ENCODE measurements at places on chromosomes 3 and 15. TPM values are rescaled to one million over a fixed set of nuclear protein-coding genes. Genes with fewer than 3 reads are reported as not detected.
A peak's percentile ranks its signal among the peaks of the same experiment; 100 is the strongest.

GRCh38 chr15:98935736-98936135, 71.9 kb downstream of the PGPEP1L start:
- no peak for DNase-seq

The HDGFL3 gene
- 88.2 TPM for polyA plus RNA-seq

The SLC12A1 gene
- 470 TPM for polyA plus RNA-seq

GRCh38 chr3:189995129-189995528, 125.6 kb downstream of the P3H2 start:
- DNase-seq, result no peak

- DNase-seq, result no peak
Measured at GRCh38 chr3:17674082-17674686, 68.2 kb downstream of the TBC1D5 start.

DNA sequence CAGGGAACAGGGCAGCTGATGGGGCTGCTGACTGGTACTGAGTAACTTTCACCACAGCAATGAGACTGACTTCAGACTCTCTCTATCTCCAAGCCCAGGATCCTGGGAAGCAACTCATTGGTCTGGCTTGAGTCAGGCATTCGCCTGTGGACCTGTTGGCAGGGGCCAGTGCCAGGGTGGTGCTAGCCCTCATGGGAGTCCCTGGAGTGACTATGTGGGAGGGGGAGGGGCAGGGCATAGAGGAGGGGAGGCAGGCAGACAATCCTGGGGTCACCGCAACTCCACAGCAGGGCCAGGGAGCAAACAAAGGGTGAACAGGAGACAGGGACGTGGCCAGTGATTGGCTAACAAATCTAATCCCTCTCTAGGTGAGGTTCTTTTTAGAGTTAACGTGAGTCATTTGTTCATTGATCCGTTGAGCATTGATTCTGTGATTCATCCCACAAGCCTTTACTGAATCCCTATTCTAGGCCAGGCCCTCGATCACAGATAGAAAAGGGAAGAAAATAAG, 71.8 kb downstream of the CEMIP start:
- no peak for DNase-seq

DNA sequence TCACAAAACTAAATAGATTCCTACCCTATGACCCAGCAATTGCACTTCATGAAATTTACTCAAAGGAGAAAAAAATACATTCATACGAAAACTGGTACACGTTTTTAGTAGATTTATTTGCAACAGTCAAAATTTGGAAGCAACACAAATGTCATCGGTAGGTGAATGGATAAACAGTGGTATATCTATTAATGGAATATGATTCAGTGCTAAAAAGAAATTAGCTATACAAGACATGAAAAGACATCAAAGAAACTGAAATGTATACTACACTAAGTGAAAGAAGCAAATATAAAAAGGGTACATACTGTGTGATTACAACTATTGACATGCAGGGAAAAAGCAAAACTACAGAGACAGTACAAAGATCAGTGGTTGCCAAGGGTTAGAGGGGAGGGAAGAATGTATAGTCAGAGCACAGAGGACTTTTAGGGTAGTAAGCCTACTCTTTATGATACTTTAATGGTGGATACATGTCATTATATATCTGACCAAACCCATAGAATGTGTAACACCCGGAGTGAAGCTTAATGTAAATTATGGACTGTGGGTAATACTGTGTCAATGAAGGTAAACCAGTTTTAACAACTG, 31.6 kb downstream of the RFX7 start:
- no peak for DNase-seq

- DNase-seq, result no peak
Measured at GRCh38 chr3:183904833-183905780, 20.4 kb upstream of the PARL start.

GRCh38 chr3:101806491-101806890, 27.5 kb downstream of the NXPE3 start:
- no peak for DNase-seq

DNA sequence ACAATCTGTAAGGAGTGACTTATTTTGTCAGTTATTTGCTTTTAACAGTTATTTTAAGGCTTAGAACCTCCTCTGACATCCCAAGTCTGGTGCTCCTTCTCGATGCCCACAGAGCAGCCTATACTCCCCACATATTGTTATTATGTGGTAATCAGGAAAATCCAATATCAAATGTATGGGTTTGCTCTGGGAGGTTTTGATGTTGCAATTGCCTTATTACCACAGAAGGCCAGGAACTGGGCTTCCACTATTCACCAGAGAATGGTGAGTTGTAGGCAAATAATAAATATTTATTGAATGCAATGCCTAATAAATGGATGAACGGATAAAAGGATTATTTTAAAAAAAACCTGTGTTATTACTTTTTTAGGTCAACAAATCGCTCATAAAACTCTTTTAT, 12.2 kb downstream of the NEK10 start:
- no peak for DNase-seq

DNA sequence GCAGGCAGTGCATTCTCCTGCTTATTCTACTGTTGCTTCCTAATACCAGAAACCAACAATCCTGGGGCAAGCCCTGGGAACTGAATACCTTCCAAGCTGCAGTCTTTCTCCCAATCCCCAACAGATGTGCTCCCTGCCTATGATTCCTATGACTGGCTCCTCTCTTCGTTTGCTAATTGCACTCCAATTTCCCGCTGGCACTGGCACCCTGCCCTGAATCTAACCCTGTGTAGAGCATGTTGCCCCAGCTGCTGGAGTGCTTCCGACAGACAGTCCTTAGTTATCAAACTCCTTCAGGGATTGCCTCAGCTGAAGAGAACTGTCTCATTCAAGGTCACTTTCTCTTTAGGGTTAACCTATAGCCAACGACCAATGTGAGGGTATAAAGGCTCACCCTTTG, 214.1 kb downstream of the NECTIN3 start:
- no peak for DNase-seq

GRCh38 chr3:150098621-150099020, 127.9 kb upstream of the PFN2 start:
- DNase-seq, result no peak

GRCh38 chr3:182259579-182259978, 533.7 kb upstream of the ATP11B start:
- DNase-seq, result no peak

GRCh38 chr3:7759630-7760029, 742.0 kb upstream of the LMCD1 start:
- no peak for DNase-seq

- no peak for DNase-seq
Measured at GRCh38 chr3:5489536-5489935, 302.0 kb downstream of the EDEM1 start.

DNA sequence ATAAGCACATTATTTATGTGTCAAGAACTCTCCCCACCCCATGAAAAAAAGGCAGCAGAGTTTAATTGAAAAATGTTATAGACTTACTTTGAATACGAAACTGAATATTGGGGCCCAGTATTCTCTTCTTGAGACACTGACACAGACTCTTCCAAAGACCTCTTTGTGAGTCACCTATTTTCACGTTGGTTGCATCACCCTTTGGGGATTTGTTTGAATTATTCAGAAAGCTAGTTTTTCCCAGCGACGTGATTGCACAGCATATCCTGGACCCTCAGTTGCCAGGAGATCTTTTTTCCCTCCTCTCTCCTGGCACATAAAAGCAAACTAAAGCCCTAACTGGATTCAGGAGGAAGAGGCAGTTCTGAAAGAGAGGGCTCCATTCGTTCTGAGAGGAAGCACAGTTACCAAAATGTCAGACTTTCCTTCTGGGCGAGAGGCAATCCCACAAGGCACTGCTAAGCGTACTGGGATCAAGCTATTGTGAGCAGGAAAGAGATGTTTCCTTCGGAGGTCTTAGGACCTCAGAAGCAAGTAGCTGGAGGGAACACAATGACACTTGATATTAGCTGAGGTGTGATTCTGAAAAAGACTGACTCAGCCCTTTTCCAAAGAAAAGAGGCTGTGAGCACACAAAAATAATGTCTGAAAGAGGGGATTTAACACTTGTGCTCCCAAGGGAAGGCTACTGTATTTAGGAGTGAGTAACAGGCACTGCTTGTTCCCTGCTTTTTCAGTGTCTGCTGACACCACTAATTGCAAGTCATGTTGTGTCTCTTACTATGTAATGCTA, 65.8 kb upstream of the CADPS start:
- no peak for DNase-seq

DNA sequence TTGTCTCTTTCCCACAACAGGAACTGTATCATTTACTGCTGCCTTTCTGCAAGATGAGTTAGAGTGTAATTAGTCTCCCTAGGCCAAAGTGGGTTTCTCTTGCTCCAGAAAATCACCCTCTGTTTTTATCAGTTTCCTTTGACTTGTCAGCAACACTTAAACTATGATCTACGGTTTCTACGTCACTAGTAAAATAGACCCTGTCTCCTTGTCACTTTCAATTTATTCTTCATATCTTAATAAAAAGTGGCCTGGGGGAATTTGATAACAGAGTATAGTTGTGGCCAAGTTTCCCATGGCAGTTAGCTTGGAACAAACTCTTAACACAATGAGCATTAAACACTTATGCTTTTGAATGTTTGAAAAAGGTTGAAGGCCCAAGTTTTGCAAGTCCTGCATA, 79.6 kb downstream of the CGNL1 start:
- DNase-seq, result no peak

- DNase-seq, result no peak
Measured at GRCh38 chr3:157453824-157454223, 17.2 kb downstream of the PTX3 start.

GRCh38 chr3:195551381-195551978, 8.4 kb upstream of the PPP1R2 start:
- no peak for DNase-seq

- no peak for DNase-seq
Measured at GRCh38 chr3:150682824-150683223, 20.9 kb downstream of the ERICH6 start.

The EEF1AKMT4 gene
- polyA plus RNA-seq, result 3.0 TPM

GRCh38 chr15:80902298-80902801, 87.3 kb downstream of the MESD start:
- peak; percentile 16 for DNase-seq

DNA sequence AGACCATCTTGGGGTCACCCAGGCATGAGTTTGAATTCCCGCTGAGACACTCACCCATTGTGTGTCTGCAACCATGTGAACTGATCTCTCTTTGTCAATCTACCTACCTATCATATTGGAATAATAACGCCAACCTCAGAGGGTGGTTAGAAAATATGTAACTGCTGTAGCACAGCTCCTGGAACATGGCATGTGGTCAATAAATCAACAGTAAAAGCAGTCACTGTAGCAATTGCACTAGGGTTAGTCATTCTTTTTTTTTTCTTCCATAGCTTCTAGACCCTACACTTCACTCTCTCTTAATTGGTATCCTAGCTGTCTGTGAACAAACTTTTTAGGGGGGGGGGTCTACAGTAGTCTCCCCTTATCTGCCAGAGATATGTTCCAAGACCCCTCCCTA, 64.2 kb upstream of the SLCO2A1 start:
- no peak for DNase-seq

The RPUSD2 gene
- polyA plus RNA-seq, result 12.4 TPM

DNA sequence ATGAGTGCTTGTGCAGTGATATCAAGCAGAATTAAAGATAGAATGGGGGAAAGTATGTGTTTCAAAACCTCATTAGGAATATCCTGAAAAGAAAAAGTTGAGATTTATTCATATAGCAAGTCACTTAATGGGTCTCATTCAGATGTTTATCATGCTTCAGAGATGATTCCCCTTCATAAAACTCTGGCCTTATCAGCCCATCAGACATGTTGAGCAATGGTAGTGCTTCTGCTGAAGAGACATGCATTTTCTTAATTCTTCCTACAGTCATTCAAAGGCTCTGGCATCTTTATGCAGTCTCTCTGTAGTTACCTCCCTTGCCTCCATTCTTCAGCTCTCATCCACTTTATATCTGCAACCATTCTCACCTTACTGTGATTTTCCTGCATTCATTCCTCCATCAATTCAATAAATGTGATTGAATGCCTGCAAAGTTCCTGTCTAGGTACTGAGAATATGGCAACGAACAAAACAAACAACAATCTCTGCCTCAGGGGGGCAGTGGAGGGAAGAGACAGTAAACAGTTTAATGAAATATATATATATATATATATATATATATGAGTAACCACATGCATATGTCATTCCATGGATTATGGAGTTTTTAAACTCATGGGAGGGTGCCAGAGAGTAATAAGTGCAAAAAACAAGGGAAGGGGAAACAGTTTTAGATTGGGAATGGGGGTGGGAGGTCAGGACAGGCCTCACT, 138.5 kb downstream of the NECTIN3 start:
- no peak for DNase-seq

The AGBL1 gene
- 0.09 TPM for polyA plus RNA-seq

DNA sequence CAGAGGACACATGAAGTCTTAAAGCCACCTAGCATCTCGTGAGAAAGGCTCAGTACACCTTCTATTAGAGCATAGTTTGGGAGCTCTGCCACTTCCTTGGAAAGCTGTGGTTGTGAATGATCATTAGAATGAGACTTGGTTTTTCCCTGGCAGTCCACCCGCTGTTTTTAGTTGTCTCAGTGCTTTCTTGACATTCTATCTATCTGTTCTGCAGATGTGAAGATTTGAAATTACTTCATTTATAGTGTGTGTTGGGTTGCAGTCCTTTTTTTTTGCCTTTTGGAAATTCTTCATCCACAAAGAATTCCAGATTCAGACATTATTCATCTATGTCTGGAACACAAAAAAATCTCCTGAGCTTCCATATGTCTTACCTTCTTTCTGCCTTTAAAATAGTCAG, 23.7 kb downstream of the PPP2R3A start:
- DNase-seq, result no peak

DNA sequence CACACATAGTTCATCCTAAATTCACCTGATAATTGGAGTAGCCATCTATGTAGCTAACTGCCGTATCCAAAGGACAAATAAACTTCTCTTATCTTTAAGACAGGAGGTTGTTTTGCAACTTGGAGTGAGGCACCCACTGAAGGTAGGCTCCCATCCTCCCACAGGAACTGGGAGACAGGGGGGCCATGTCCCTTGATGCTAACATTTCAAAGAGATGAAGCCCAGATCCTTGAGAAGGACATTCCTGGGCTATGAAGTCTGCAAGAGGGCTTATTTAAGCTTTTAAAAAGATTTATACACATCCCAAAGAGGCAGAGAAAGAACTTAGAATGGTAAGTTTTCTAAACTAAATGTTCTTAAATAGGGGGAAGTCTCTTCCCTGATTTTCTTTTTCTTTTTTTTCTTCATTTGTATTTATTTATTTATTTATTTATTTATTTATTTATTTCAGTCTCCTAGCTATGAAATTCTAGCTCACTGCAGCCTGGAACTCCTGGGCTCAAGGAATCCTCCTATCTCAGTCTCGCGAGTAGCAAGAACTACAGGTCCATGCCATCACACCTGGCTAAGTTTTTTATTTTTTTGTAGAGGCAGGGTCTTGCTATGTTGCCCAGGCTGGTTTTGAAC, 12.8 kb upstream of the MOBP start:
- DNase-seq, result no peak
